ENCODE measurements at places on chromosomes 2 and 18.

DNA sequence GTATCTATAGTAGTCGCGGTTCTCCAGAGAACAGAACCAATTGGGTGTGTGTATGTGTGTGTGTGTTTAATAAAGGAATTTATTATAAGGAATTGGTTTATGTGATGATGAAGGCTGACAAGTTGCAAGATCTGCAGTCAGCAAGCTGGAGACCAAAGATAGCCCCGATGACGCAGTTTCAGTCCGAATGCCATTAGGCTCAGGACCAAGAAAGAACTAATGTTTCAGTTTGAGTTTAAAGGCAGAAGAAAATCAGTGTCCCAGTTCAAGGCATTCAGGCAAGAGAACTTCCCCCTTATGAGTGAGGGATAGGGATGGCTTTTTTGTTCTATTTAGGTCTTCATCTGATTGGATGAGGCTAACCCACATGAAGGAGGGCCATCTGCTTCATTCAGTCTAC, 221.6 kb downstream of the HNMT start:
- DNase-seq, result no peak

- no peak for DNase-seq
These were observed 42.7 kb downstream of the EPAS1 start for GRCh38 chr2:46339676-46340459.

GRCh38 chr2:189412330-189412953, 28.8 kb upstream of the WDR75 start:
- DNase-seq, result peak; percentile 36

DNA sequence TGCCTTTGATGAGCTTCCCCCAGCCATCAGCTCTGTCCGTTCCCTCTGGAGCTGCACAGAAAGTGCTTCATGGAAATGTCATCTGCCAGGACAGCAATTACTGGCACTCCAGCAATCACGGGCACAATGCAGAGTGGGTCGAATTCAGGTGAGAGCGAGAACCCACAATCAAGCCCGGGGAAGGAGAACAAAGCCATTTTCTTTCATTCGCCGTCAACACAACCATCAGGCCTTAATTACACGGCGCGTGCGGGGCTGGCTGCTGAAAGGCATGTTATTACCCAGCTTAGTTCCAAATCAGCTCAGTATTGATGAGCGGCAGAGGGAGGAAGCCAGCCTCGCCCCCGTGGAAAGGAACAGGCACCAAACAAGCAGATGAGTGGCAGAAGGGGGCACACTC, 143.9 kb downstream of the MYT1L start:
- DNase-seq, result no peak

GRCh38 chr2:201139836-201140604, 24.1 kb downstream of the CFLAR start:
- no peak for DNase-seq

- no peak for DNase-seq
These were observed 116.9 kb downstream of the ALPK2 start for GRCh38 chr18:58511897-58512581.

DNA sequence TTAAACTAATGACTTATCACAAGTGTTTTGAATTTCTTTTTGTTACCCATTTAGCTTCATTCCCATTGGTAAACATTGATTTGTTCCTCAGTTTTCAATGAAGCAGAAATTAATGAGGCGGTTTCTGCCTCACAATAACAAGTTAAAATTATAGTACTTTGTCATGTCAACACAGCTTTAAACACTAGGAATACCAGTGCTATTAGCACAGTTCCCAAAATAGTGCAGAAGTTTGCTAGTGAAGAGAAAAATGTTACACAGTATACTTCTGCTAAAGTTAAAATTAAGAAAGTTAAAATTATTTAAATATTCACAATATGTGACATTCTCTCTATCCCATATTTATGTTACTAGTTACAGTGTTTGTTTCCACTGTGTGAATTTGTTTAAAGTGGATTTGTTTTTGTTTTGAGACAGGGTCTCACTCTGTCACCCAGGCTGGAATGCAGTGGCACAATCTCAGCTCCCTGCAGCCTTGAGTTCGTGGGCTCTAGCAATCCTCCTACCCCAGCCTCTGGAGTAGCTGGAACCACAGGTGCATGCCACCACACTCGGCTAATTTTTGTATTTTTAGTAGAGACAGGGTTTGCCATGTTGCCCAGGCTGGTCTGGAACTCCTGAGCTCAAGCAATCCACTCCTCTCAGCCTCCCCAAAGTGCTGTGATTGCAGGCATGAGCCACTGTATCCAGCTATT, 3.8 kb upstream of the CHN1 start:
- no peak for DNase-seq

DNA sequence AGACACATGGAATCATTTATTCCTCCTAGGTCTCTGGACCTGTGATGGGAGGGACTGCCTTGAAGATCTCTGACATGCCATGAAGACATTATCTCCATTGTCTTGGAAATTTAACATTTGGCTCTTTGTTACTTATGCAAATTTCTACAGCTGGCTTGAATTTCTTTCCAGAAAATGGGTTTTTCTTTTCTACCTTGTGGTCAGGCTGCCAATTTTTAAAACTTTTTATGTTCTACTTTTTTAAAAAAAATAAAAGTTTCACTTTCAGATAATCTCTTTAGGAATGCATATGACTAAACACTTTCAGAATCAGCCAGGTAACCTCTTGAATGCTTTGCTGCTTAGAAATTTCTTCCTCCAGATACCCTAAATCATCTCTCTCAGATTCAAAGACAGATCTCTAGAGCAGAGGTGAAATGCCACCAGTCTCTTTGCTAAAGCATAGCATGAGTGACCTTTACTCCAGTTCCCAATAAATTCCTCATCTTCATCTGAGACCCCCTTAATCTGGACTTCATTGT, 209.6 kb downstream of the RPRM start:
- no peak for DNase-seq

- DNase-seq, result no peak
These were observed 14.3 kb downstream of the ZNF142 start for GRCh38 chr2:218645126-218645525.

DNA sequence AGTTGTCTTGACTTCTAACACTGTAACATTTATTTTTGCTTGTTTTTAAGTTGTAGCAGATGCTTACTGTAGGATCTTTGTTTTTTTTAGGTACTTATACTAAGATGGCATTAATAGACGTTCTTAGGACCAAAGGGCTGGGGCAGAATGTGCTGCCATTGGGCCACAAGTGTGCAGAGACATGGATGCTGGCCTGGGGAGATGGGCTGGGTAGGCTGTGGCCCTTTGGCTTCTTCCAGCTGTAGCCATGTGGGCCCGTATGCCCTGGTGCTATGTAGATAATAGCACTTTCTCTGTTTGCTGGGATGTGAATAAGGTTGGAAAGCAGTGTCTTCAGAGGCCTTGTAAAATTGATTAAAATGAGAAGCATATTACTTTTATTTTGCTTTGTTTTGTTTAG, 18.8 kb downstream of the RAB31 start:
- DNase-seq, result no peak

GRCh38 chr2:151765760-151766410, 31.6 kb upstream of the NEB start:
- DNase-seq, result no peak

DNA sequence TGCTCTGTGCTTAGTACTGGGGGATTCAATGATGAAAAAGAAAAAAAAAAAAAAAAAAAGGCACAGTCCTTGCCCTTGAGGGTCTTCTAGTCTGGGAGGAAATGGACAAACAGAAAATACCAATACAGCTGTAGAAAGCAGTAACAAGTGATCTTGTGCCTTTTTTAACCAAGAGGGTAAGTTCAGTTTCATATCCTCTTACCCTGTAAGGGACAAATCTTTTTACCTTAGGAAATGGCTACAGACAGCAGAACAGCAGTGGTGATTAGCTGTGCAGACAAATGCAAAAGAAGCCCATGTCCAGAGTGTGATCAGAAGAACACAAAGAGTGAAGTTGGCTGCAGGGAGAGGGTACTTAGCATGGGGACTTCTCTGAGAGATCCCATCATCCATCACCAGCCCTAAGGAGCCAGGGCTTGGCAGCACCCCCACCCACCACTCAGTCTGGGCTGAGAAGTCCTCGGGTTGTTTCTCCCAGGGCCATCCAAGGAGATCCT, 102.9 kb downstream of the ALPK2 start:
- DNase-seq, result peak; percentile 20

GRCh38 chr2:217988014-217988839, 14.6 kb downstream of the TNS1 start:
- peak; percentile 89 for DNase-seq
